ENCODE measurements at places on chromosomes 1 and 21.

DNA sequence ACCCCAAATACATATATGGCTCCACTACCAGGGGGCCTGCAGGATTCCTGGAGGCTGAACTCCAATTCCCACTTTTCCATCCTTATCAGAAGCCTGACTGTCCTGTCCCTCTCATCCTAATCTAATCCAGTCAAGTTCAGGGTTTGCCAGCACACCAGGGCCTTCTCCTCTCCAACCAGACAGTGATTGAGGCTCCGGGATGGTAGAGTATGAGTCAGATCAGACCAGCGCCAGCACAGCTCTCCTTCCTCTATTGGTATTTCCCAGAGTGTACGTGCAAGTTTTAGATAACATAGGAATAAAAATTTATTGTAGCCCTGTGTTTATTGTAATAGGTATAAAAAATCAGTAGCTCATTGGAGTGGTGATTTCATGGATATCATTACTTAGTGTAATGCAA, 24.5 kb upstream of the RCSD1 start:
- DNase-seq, result no peak

- no peak for DNase-seq
Measured at GRCh38 chr1:209751627-209752231, 4.1 kb upstream of the TRAF3IP3 start.

GRCh38 chr1:71350805-71351204, 270.0 kb upstream of the ZRANB2 start:
- DNase-seq, result no peak

GRCh38 chr21:41620982-41621381, 113.0 kb upstream of the TMPRSS2 start:
- no peak for DNase-seq

Measured in HTR-8/SVneo (cell line).